Activated T-cell treated with anti-CD3 and anti-CD28 coated beads for 24 hours (primary cell): ENCODE measurements at places on chromosomes 4 and X.

DNA sequence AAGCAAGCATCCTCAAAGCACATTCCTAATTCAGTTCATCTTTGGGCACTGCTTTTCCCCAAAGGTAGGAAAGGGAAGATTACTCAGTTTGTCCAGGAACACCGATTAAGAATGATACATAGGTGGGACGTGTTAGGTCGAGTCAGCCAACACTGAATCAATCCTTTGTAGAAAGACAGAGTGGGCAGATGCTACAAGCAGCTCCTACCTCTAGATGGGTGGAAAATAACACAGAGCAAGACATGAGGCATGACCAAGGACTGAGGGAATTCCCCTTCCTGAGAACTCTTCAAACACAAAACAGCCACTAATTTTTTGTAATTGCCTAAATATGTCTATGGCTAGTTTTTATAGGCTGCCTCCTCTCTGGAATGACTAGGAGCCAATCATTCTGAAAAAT, 331.7 kb downstream of the HNRNPD start:
- DNase-seq: no peak

GRCh38 chr4:113823291-113823659, 61.7 kb upstream of the CAMK2D start:
- no peak for DNase-seq

DNA sequence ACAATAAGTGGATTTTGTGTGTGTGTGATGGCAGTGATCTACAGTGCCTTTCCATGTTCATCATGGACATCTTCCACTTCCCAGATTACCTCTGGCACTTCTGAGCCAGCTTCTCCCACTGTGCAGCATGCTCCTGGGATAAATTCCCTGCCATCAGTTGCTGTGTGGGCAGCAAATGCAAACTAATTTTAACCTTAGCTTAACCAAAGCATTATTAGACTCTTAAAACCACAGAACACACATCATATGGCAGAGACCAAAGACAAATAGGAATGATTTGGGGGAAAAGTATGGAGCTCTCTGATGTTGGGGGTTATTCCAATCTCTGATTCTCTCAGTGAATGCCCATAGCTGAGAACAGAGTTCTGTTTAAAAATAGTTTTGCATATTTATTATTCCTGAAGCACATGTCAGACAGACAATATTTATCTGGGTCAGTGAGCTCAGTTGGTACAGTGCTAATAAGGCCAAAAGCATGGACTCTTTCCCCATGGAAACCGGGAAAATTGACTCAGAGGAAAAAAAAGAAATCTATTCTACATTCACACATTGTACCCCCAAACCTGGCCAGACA, 567.4 kb downstream of the IQCM start:
- no peak for DNase-seq

DNA sequence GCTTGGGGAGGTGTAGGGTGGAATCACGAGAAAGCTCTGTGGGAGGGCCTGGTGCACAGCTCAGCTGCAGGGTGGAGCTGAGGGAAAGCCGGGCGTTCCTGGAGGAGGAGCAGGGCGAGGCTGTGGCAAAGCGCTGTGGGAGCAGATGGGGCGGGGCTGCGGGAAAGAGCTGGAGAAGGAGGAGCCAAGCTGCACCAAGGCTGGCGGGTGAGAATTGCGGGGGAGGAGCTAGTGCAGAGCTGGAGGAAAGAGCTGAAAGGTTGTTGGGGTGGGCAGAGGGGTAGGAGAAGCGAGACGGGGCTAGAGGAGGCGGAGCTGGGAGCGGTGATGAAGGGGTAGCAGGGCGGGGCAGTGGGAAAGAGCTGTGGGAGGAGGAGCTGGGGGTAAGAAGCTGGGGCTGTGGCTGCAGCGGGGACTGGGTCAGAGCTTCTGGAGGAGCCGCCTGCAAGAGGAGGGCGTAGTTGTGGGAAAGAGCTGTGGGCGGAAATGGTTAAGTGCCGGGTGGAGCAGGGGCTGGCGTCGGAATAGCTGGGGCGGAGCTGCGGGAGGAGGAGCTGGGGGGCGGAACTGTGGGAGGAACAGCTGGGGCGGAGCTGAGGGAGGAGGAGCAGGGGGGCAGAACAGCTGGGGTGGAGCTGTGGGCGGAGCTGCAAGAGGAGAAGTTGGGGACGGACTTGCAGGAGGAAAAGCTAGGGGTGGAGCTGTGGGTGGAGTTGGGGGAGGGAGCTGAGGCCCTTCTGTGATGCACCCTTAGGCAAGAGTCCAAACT, 1.8 kb upstream of the EOLA2 start:
- peak; percentile 85 for DNase-seq

DNA sequence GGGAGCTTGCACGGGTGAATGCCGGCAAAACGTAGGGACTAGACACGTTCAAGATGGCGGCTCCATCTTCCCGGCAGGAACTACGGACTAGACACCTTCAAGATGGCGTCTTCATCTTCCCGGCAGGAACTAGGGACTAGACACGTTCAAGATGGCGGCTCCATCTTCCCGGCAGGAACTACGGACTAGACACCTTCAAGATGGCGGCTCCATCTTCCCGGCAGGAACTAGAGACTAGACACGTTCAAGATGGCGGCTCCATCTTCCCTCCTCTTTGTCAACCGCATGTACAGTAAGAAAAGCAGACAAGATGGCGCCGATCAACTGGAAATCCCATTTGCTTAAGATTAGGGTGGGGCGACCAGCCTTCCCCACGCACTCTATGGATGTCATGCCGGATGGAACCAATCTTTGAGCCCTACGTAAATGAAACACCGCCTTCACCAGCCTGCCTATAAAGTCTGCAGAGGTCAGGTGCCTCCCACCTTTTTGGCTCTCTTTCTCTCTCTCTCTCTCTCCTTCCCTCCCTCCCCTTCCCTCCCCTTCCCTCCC, 222.4 kb downstream of the CRLF2 start:
- DNase-seq: peak; percentile 8

GRCh38 chrX:129659861-129660260, 5.1 kb upstream of the APLN start:
- DNase-seq: no peak

GRCh38 chr4:101198682-101199339, 148.5 kb downstream of the PPP3CA start:
- no peak for DNase-seq

- no peak for DNase-seq
Measured at GRCh38 chr4:186161138-186161537, 30.2 kb upstream of the CYP4V2 start.

DNA sequence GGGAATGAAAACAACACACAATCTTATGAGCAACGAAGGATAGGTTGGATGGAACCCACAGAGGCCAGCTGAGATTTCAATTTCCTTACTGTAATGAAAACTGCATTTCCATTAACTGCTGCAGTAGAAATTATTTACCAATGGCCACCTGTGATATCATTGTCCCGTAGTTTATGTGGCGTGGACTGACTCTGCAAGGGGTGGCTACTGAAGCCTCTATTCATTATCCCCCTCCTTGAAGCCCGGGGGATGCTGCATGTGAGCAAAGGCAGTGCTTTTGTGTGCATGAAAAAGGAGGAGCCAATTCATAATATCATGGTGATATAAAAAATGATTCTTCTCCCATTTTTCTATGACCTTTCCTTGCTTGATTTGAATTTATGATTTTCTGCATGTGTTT, 207.8 kb downstream of the PTTG2 start:
- no peak for DNase-seq

- DNase-seq: no peak
Measured at GRCh38 chr4:98507299-98507698, 151.1 kb downstream of the TSPAN5 start.

- no peak for DNase-seq
Measured at GRCh38 chr4:71095545-71095944, 102.1 kb downstream of the DCK start.

GRCh38 chr4:133147921-133148689, 989 bp upstream of the PCDH10 start:
- DNase-seq: no peak

GRCh38 chr4:143375326-143376073, 38.8 kb downstream of the GAB1 start:
- no peak for DNase-seq

- DNase-seq: no peak
Measured at GRCh38 chr4:140774956-140775355, 18.8 kb upstream of the TBC1D9 start.

- peak; percentile 71 for DNase-seq
Measured at GRCh38 chr4:16225863-16226815, at the start of gene TAPT1. TSS of gene TAPT1 (minus strand) at chr4:16226471. CDS start at chr4:16226457, 14 bp downstream.

DNA sequence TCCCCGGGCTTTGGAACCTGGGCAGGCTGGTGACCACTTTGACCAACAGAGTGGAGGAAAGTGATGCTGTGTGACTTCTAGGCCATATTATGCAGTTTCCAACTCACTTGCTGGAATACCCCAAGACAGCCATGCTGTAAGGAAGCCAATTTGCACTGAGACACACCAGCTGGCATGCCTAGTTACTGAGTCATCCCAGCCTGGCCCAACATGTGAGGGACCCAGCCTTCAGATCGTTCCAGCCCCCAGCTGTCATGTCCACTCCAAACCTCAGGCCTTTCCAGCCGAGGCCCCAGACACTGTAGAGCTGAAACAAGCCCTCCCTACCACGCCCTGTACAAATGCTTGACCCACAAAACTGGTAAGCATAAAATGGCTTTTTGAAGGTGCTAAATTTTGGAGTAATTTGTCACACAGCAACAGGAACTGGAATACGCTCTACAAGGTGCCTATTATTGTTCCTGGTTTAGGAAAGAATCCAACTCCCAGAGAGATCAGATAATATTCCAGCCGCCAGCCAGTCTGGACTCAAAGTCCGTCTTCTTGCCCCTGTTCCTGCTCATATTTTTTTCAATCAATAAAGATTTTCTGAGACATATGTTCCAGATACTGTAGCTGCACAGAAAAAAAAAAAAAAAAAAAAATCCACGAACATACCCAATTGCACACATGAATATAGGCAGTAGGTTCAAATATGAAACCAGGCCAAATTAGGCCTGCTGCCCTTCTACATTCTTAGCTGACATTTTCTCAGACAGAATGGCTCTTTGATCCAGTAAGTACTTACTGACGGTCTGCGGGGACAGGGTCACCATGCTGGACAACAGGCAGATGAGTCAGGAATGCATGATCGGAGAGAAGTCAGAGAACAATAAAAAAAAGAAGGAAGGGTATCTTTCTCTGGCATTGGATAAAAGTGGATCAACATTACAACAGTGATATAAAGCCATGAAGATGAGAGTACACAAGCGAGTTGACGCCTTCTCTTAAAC, 35.1 kb downstream of the SH3KBP1 start:
- DNase-seq: no peak

GRCh38 chr4:183714626-183715025, 55.5 kb downstream of the TRAPPC11 start:
- DNase-seq: no peak
